ENCODE measurements at places on chromosomes 13 and 19.

DNA sequence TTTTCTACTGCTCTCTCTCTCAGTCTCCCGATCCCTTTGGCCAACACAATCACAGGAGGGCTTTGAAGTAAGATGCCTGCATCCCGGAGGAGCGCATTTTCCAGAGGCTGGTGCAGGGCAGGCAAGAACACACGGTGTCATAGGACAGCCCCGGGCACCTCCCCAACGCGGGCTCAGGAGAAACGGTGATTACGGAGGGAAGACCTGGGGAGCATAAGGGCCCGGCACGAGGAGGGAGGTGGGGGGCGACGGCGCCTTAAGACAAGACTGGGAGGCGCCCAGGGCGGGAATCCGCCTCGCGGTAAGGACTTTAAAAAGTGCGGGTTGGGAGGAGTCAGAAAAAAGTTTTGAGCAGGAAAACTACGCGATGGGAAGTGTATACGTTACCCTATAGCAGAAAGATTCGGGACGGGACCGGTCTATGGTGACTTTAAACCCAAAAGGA lies 18.7 kb upstream of the ZNF888 start:
- no peak for DNase-seq

- DNase-seq = no peak
These were observed 11.8 kb downstream of the STAP2 start for GRCh38 chr19:4326837-4327251.

GRCh38 chr13:66375756-66376155 lies 854.4 kb downstream of the PCDH9 start:
- no peak for DNase-seq

DNA sequence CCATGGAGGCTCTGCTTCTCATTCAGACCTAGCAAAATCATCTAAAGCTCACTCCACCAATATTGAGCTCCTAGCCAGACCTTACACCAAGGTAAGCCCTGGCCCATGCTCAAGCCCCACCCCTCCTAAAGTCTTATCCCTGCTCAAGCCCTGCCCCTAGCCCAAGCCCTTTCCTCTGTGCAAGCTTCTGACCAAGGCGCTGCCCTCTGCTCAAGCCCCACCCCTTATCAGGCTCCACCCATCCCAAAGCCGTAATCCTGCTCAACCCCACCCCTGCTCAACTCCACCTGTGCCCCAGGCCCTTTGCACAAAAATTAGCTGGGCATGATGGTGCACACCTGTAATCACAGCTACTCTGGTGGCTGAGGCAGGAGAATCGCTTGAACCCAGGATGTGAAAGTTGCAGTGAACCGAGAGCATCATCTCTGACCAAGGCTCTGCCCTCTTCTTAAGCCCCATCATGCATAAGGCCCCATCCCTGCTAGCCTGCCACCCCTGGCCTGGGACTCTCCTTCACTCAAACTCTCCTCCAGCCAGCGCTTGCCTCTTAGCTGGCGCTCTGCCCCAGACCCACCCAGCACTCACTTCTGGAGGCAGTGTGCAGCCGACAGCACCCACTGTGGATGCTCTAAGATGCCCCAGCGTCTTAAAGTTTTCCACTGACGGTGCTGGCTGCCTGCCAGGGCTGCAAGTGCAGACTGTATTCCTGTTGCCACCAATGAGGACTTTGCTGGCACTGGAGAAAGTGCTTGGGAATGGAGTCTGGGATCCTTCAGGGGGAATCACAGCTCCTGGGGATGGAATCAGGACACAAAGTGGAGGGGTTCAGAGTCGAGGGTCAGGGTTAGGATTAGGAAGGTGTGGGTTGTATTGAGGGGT lies 16.5 kb downstream of the KLK4 start:
- no peak for DNase-seq

- no peak for DNase-seq
These were observed 8.2 kb downstream of the GPC5 start for GRCh38 chr13:91406619-91407018.

- DNase-seq = no peak
These were observed 7.4 kb upstream of the FCGBP start for GRCh38 chr19:39941615-39942365.

DNA sequence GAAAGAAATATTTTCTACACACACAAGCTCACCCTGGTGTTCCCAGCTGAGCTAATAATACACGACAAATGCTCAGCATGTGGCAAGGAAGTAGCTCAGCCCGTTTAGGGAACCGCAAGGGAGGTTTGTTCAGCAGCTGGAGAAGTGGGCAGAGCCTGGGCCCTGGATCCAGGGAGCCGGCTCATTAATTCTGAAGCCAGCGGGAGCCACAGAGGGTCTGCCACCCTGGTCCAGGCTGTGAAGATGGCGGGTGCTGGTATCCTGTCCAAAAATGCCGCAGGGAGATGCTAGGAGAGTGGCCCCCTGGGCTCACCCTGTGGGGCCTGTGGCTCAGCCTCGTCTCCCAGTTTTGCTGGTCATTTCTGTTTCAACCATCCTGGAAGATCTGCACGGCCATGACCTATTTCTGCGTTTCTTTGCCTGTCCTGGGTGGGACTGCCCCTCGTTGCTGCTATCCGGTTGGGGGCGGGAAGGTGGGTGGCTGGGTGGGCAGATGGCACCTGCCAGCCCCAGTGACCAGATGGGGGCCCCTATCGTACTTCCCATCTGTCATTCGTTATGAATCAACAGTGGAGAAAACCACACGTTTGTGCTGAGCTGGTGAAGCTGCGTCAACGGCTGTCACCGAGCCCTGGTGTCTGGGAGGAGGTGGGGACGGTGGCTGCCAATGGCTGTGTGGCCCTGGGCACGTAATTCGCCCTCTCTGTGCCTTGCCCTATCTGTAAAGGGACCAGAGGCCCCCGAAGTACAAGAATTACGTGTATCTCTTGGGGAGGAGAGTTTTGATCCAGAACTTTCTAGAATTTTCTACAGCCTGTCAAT lies 2.7 kb upstream of the GNA15 start:
- DNase-seq = peak; percentile 60

- no peak for DNase-seq
These were observed 28.7 kb upstream of the MEDAG start for GRCh38 chr13:30877335-30877734.

Data from stimulated activated CD8-positive, alpha-beta memory T cell treated with anti-CD3 and anti-CD28 coated beads, Interleukin-7, amount 100 ng/mL, for 24 hours (primary cell).